ENCODE measurements at places on chromosomes 1 and 21. TPM values are rescaled to one million over a fixed set of nuclear protein-coding genes. Genes with fewer than 3 reads are reported as not detected.

Gene CHIA
- not detected for total RNA-seq

Gene C8A
- total RNA-seq: not detected

Gene SPRR2E
- total RNA-seq: 5.4 TPM

Gene JAM2
- total RNA-seq: 0.07 TPM

Gene OR2L5
- total RNA-seq: not detected

Gene ZNF593OS
- total RNA-seq: not detected

Gene SPRR1B
- total RNA-seq: 2,304 TPM

Gene HSD3B1
- not detected for total RNA-seq

Gene PRRX1
- total RNA-seq: 0.79 TPM

Gene RIMKLA
- not detected for total RNA-seq

Gene CHI3L2
- total RNA-seq: not detected

Gene RAB7B
- total RNA-seq: 35.4 TPM

Gene CD2
- total RNA-seq: not detected

Gene ACTL8
- not detected for total RNA-seq

Gene FLG2
- 0.05 TPM for total RNA-seq

Gene RCSD1
- total RNA-seq: not detected

Gene RIMS3
- 1.5 TPM for total RNA-seq

Gene TMEM240
- 0.23 TPM for total RNA-seq

Gene AKR7A3
- 0.19 TPM for total RNA-seq

Gene AIM2
- not detected for total RNA-seq

Gene LCE2B
- not detected for total RNA-seq

Gene ACOT11
- total RNA-seq: 8.2 TPM

Gene ARHGEF16
- 24.5 TPM for total RNA-seq

Gene DTL
- 15.2 TPM for total RNA-seq

Gene ALX3
- total RNA-seq: not detected

Gene CSF3R
- total RNA-seq: not detected

Gene TFF2
- not detected for total RNA-seq

Gene CEP170
- total RNA-seq: 23.1 TPM

Gene OLIG2
- not detected for total RNA-seq

Gene VANGL2
- 16.4 TPM for total RNA-seq

Gene LCE3B
- not detected for total RNA-seq

Gene NTMT2
- total RNA-seq: not detected

Gene TSTD1
- 112 TPM for total RNA-seq

Gene LRRN2
- total RNA-seq: not detected

Gene EPHA2
- total RNA-seq: 169 TPM

Gene SELP
- not detected for total RNA-seq

Gene MYBPH
- total RNA-seq: not detected

Gene AMY2B
- 1.5 TPM for total RNA-seq

Gene UROD
- total RNA-seq: 85.9 TPM

Gene KPRP
- not detected for total RNA-seq

Gene MEF2D
- total RNA-seq: 18.2 TPM

Gene RPE65
- total RNA-seq: not detected

Gene PLA2G2C
- not detected for total RNA-seq

Gene CLCNKA
- total RNA-seq: not detected

Gene TSPAN2
- 0.28 TPM for total RNA-seq

Gene ARHGAP30
- total RNA-seq: 0.19 TPM

Gene HPDL
- total RNA-seq: 8.5 TPM

Gene NES
- 0.85 TPM for total RNA-seq

Gene LDLRAD2
- total RNA-seq: not detected

Gene ETV3L
- not detected for total RNA-seq

All from airway epithelial cell (primary cell).